ENCODE measurements at places on chromosomes 12 and 14. TPM values are rescaled to one million over a fixed set of nuclear protein-coding genes. Genes with fewer than 3 reads are reported as not detected.
A peak's percentile ranks its signal among the peaks of the same experiment; 100 is the strongest.

Gene ADCY4
- total RNA-seq: 36.3 TPM

DNA sequence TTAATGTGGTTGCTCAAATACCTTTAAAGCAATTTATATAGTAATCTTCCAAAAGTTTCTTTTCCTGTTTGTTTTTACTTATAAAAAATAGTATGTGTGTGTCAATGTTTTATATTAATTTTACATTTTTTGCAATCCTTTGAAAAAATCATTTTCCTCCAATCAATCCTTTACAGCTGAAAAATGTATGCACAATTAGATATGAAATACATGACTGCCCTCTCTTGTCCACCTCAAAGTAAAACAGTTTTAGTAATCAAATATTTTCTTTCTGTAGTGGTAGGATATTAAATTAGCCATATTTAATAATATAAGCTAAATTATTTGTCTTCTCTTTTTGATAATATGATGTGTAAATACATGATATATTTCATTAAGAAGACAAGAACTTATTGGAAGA lies 269.9 kb downstream of the ADAMTS20 start:
- DNase-seq: peak; percentile 79

GRCh38 chr14:67335781-67336180 lies 23.8 kb downstream of the ATP6V1D start:
- DNase-seq: peak; percentile 15

Gene RASSF8
- total RNA-seq: 43.7 TPM

Gene BICDL1
- 5.2 TPM for total RNA-seq

Gene RTL1
- total RNA-seq: 0.09 TPM

DNA sequence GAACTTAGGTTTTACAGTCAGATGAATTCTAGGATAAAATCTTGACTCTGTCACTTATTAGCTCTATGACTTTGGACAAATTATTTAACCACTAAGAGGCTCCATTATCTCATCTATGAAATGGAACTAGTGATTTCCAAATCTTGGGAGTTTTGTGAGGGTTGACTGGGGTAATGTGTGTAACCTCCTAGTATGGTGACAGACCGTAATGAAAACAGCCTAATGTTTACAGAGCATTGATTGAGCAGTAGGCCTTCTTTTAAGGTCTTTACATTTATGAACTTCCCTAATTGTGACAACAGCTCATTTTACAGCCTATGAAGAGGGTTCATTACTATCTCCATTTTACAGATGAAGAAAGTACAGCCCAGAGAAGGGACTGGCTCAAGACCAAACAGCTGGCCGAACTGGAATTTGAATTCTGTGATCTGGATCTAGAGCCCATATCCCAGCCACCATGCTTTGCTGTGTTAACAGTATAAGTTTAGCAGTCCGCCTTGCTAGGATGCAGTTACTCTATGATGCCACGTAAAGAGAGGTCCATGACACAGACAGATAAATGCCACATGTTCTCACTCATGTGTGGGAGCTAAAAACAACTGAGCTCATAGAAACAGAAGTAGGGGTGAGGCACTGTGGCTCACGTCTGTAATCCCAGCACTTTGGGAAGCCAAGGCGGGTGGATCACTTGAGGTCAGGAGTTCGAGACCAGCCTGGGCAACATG lies 9.1 kb upstream of the FBXL14 start:
- DNase-seq: no peak

- DNase-seq: no peak
These were observed 41.9 kb downstream of the PELI2 start for GRCh38 chr14:56160088-56160487.

Gene AMN1
- 5.7 TPM for total RNA-seq

DNA sequence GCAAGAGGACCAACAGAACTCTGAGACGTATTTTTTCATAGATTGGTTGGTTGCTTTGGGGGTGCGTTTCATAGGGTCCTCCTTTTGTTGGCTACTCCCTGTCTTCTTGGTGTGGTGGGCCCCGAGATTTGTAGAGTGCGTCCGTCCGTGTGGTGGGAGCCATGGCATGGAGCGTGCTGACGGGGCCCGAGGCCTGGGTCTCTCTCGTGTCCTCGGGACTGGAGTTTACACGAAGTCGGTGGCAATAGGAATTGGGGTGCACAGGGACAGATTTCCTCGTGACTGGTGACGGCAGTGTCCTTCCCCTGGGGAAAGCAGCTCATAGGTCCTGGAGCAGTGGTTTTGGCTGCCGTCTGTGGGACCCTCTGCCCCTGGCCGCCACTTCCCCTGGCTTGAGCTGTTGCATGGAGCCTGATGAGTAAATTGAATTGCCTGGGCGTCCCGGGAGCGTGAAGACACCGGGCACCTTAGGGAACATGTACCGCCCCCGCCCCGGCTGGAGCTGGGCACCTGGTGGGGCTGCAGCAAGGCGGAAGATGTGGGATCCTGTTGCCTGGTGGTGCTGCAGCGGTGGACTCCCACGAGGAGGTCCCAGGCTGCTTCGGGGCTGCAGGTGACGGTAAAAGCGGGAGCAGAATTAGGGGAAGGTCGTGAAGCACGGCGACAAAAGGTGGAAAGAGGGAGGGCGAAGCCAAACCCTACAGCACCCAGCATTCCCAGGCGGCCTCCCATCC lies 153.7 kb upstream of the ALG10B start:
- DNase-seq: no peak

Gene SPRYD4
- 3.4 TPM for total RNA-seq
